ENCODE measurements at places on chromosomes 1 and 21.

GRCh38 chr1:227899820-227900449, 47.8 kb downstream of the WNT9A start:
- peaks cover 14% of the 10 kb centered on the region for H3K4me1 ChIP-seq
- H3K36me3 ChIP-seq, result no peaks in the 10 kb centered on the region
- no peak overlapping the region for H3K27ac ChIP-seq

DNA sequence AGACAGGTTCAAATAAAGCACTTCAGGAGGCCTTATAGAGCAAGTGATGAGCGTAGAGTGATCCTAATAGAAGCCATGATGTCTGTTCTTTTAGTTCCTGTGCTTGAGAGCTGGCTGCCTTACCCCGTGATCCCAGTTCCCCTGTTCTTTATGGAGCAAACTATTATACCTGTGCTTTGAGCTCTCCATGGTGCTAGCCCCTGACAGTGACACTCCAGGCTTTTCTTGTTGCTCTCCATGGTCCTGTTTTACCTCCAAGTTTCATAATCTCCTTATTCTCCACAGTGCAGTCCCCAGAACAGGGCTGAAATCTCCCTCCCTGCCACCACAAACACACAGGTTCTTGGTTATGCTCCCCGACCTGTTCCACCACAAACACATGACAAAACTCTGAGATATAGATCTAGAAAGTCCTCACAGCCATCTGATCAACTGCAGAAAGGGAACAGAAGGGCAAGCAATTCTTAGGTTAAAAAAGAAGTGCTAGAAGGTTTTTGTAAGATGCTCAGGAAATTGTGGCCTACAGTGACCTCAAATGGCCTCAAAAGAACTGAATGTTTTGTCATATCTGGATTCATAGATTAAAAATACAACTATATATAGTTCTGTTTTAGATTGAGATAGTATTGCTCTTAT, 6.0 kb downstream of the CADM3 start:
- no peak overlapping the region for H3K27ac ChIP-seq
- H3K4me1 ChIP-seq, result no peaks in the 10 kb centered on the region
- H3K27me3 ChIP-seq, result peaks cover 78% of the 10 kb centered on the region
- DNase-seq, result no peak
- H3K36me3 ChIP-seq, result no peaks in the 10 kb centered on the region

- H3K4me1 ChIP-seq, result no peaks in the 10 kb centered on the region
- H3K36me3 ChIP-seq, result no peaks in the 10 kb centered on the region
- H3K27ac ChIP-seq, result no peak overlapping the region
- DNase-seq, result no peak
- H3K27me3 ChIP-seq, result peaks cover 38% of the 10 kb centered on the region
Measured at GRCh38 chr1:19003371-19004290, 47.2 kb upstream of the IFFO2 start.

DNA sequence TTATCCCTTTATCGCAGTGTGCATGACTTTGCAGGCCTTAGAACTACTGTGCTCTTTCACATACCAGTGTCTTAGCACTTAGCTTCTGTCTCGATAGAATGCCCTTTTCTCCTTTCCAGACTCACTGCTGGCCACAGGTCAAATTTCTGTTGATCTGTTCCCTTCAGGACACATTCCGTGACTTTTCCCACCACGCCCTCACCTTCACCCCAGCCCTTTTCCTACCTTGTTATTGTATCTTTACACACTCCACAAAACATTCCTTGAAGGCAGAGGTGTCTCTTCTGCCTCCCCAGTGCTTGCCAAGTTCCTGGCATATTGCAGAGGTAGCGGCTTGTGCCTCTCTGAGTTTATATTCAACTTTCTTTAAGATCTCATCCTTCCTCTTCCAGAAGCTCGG, 3.7 kb upstream of the IGSF9 start:
- peaks cover 10% of the 10 kb centered on the region for H3K4me1 ChIP-seq
- peak overlapping the region; percentile 14 for H3K27ac ChIP-seq
- no peak for DNase-seq
- H3K4me3 ChIP-seq, result no peak overlapping the region
- no peaks in the 10 kb centered on the region for H3K36me3 ChIP-seq

GRCh38 chr1:210981490-210981889, 152.5 kb downstream of the KCNH1 start:
- no peak for DNase-seq
- H3K36me3 ChIP-seq, result no peaks in the 10 kb centered on the region
- no peak overlapping the region for H3K4me3 ChIP-seq
- H3K4me1 ChIP-seq, result no peaks in the 10 kb centered on the region

DNA sequence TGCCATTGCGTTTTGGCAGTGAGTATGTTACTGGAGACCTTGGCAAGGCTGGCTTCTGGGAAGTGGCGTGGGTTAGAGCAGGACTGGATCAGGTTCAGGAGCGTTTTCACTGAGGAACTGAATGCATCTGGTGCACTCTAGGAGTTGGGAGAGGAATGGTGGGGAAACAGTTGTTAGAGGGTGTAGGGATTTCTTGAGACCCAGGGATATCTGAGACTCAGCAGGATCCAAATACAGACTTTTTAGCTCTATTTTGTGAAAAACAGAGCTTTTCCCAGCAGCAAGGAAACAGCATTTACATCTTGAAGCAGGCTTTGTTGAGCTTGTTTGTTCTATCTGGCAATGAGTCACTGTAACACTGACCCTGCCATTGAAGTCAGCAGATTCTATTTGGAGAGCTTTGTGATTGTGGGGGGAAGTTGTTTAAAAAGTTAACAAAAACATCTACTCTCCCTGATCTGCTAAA, 56.9 kb upstream of the NRIP1 start:
- no peak overlapping the region for H3K27ac ChIP-seq
- no peak overlapping the region for H3K4me3 ChIP-seq
- H3K27me3 ChIP-seq, result peaks cover 20% of the 10 kb centered on the region
- H3K4me1 ChIP-seq, result no peaks in the 10 kb centered on the region
- no peaks in the 10 kb centered on the region for H3K36me3 ChIP-seq

DNA sequence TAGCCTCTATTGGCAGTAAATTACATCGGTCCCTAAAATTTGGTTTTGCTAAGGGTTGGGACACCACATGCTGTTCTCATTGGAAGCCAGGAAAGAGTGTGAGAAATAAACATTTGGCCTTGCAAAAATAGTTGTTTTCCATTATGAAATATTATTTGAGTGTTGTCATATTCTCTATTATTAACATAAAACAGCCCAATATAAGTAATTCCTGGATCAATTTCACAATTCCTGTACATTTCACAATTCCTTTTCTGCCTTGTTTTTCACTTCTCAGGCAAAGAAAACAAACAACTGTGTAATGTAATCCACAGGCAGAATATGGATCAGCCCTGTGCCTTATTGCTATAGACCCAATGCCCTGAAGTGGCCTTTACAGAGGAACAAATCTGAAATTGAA, 40.5 kb downstream of the C1orf87 start:
- H3K36me3 ChIP-seq, result no peaks in the 10 kb centered on the region
- no peaks in the 10 kb centered on the region for H3K4me1 ChIP-seq
- H3K27me3 ChIP-seq, result peaks cover 26% of the 10 kb centered on the region
- no peak overlapping the region for H3K27ac ChIP-seq

DNA sequence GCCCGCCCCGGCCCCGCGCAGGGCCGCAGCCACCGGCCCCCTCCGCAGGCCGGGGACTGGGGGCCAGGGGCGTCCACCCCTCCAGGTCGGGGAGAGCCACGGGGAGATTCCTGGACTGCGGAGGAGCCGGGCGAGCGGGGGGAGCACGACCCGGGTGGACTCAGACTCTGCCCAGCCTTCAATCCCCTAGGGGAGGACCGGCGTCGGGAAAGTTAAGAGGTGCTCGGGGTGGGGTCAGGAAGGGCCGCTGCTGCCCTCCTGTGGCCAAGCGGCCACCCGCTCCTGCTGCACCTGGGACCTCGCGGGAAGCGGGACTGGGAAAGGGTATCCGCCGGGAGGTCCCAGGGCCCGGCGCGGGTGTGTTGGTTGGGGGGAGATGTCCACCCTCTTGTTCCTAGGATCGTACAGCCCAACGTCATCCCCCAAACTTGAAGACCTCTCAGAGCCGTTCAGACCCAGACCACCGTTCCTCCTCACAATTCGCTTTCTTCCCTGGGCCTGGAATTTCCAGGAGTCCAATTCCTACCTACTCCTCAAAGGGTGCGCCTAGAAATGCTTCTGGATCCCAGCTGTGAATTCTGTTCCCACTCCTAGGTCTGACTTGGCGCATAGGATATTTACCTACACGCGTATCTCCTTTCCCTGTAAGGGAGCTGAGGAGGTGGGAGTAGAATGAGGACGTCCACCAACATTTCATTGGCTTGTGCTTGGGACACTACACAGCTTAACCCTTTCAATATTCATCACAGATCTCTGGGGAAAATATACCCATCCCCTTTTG, 484 bp upstream of the RHOC start:
- peaks cover 14% of the 10 kb centered on the region for H3K36me3 ChIP-seq
- peak overlapping the region; percentile 36 for H3K27ac ChIP-seq
- H3K4me3 ChIP-seq, result peak overlapping the region; percentile 81

DNA sequence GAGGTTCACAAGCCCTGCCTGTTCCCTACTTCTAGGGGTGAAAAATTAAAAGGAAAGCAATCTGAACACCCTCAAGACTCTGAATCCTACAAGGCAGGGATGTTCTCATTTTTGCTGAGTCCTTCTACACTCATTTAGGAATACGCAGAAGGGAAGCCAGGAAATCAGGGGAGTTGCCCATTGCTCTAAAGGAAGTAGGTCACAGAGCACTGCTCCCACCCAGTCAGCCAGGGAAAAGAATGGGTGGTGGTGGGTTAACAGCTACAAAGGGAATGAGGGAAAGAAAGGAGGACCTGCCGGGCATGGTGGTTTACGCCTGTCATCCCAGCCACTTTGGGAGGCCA, 2.4 kb upstream of the CTTNBP2NL start:
- peaks cover 19% of the 10 kb centered on the region for H3K27me3 ChIP-seq
- H3K27ac ChIP-seq, result no peak overlapping the region
- peaks cover 3% of the 10 kb centered on the region for H3K36me3 ChIP-seq
- DNase-seq, result no peak
- no peak overlapping the region for H3K4me3 ChIP-seq
- H3K4me1 ChIP-seq, result peaks cover 25% of the 10 kb centered on the region

- no peak overlapping the region for H3K4me3 ChIP-seq
- DNase-seq, result no peak
- no peaks in the 10 kb centered on the region for H3K36me3 ChIP-seq
Measured at GRCh38 chr1:211643324-211644212, 31.9 kb downstream of the NEK2 start.

DNA sequence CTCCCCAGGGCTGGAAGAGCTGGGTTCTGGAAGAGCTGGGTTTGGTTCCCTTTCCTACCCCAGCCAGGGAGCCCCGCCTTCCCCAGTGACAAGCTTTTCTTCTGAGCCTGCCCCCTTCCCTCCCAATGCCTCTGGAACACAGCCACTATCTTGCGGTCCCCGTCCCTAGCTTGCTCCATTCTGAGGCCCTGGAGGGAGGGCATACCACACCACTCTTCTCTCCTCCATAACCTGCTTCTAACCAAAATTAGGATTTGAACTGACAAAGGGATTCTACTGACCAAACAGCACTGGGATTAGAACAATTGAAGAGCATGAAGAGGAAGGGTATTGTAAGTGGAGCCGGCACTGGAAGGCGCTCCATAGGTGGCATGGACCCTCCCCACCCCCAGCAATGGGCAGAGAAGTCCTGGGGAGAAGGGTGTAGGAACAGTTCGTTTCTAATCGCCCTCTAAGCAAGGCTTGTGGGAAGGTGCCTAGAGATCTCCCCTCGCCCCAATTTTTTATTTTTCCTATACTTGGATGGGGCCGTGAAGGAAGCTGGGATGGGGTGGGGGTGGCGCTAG, 690 bp downstream of the C1orf216 start:
- H3K27me3 ChIP-seq, result no peaks in the 10 kb centered on the region
- no peak for DNase-seq
- H3K27ac ChIP-seq, result peak overlapping the region; percentile 50
- H3K4me3 ChIP-seq, result peak overlapping the region; percentile 91
- peaks cover 2% of the 10 kb centered on the region for H3K36me3 ChIP-seq
- peaks cover 34% of the 10 kb centered on the region for H3K4me1 ChIP-seq

- H3K4me1 ChIP-seq, result peaks cover 5% of the 10 kb centered on the region
- peaks cover 78% of the 10 kb centered on the region for H3K27me3 ChIP-seq
- H3K4me3 ChIP-seq, result peak overlapping the region; percentile 10
- H3K27ac ChIP-seq, result no peak overlapping the region
- no peaks in the 10 kb centered on the region for H3K36me3 ChIP-seq
Measured at GRCh38 chr1:85465786-85466134, 801 bp upstream of the DDAH1 start.

DNA sequence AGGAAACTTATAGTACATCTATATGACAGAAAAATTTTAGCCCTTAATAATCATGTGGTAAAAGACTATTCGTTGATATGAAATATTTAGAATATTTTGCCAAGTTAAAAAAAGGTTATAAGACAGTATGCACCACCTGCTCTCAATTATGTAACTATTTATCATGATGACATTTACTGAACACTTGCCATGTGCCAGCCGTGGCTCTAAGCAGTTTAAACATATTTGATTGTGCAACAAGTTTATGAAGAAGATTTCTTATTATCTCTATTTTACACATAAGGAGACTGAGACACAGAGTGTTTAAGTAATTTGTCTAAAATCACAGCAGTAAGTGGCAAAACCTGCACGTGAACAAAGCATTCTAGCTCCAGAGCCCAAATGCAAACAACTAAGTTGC, 199.3 kb upstream of the JUN start:
- no peaks in the 10 kb centered on the region for H3K27me3 ChIP-seq
- DNase-seq, result no peak
- peaks cover 4% of the 10 kb centered on the region for H3K36me3 ChIP-seq
- no peak overlapping the region for H3K4me3 ChIP-seq

DNA sequence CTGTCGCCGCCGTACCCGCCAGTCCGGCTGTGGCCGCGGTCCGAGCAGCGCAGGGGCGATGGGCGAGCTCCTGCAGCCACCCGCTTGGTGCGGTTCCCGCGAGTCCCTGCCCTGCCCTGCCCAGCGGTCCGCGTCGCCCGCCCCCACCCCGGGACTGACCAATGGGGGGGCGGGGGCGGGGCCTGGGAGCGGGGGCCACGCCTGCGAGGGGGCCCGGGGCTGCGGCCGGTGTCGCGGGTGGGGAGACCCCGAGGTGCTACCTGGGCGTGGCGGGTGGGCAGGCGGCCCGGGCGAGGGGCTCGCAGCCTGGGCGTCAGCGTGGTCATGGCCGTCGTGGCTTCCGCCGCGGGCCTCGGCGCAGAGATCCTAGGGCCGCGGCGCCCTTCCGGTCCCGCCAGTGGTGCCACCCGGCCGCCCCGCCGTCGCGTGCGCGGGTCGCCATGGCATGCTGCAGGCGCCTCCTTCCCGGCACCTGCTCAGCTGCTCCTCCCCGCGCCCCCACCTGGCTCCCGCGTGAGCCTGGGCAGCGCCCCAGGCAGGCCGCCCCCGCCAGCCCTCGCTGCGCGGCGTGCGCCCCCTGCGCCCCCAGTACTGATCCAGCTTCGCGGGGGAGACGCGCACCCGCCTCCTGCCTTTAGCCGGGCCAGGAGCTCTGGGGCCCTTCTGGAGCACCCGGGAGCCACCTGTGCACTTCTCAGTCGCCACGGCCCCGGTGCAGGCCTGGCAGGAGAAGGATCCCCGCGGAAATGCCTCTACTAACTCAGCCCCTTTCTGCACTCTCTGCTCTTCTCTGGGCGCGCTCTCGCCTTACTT, at the start of gene BMP8B:
Gene BMP8B, minus strand, starts transcription at position 108 of the 813 bp plus-strand sequence. CDS start 380 bp downstream, outside the sequence.
- H3K36me3 ChIP-seq, result no peaks in the 10 kb centered on the region
- H3K27me3 ChIP-seq, result peaks cover 17% of the 10 kb centered on the region
- peaks cover 9% of the 10 kb centered on the region for H3K4me1 ChIP-seq
- DNase-seq, result peak; percentile 42
- H3K4me3 ChIP-seq, result peak within 1 kb of the TSS; percentile 73
- H3K27ac ChIP-seq, result peak within 1 kb of the TSS; percentile 50
